Amygdala (tissue), 56 donors: ENCODE measurements at places on chromosomes 7 and 10.

GRCh38 chr7:35613150-35613549, 81.8 kb downstream of the HERPUD2 start:
- no peak for DNase-seq

DNA sequence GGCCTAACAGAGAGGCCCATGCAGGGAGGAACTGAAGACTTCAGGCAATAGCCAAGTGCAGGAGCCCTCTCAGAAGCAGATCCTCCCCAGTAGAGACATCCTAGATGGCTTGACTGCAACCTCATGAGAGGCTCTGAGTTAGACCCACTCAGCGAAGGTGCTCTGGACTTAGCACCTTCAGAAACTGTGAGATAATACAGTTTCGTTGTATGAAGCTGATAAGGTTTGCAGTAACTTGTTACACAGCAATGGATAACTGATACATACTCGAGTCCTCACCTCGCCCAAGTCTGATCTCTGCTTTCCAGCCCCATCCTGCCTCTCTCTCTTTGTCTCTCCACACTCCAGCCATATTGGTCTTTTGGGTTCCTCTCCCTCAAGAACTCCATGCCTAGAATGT, 136.4 kb upstream of the EEPD1 start:
- no peak for DNase-seq

GRCh38 chr10:52451817-52452216, 137.7 kb downstream of the DKK1 start:
- no peak for DNase-seq

- DNase-seq: no peak
Measured at GRCh38 chr7:6559896-6560295, 8.6 kb upstream of the GRID2IP start.

DNA sequence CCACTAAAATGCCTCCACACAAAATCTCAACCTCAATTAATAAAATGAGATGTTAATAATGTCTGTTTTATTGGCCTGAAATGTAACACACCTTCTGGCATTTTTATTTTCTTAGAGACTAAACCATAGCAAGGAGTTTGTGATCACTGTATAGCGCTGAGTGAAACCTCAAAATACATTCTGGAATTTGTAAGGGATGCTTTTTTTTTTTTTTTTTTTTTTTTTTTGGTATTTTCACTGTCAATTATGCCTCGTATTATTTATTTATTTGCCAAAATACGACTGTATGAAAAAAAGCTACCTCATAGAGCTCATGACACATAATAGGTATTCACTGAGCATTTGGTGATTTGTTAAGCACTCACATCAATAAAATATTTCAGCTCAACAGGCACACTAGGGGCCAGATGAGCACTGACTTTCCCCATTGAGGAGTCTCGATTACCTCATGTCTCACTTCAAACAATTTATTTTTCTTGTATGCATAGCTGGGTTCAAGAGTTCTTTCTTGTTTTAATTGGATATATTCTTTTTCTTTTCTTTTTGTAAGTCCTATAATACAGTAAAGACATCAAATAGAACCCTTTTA, 36.5 kb downstream of the SEMA3C start:
- DNase-seq: no peak

DNA sequence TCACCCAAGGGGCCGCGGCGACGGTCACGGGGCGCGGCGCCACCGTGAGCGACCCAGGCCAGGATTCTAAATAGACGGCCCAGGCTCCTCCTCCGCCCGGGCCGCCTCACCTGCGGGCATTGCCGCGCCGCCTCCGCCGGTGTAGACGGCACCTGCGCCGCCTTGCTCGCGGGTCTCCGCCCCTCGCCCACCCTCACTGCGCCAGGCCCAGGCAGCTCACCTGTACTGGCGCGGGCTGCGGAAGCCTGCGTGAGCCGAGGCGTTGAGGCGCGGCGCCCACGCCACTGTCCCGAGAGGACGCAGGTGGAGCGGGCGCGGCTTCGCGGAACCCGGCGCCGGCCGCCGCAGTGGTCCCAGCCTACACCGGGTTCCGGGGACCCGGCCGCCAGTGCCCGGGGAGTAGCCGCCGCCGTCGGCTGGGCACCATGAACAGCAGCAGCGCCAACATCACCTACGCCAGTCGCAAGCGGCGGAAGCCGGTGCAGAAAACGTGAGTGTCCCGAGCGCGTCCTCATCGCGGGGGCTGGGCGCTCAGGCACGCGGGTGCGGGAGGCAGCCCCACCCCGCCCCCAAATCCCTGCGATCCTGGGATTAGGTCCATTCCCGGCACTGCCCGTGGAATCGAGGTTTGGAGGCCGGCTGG, 509 bp downstream of the AHR start:
- DNase-seq: peak; percentile 39

DNA sequence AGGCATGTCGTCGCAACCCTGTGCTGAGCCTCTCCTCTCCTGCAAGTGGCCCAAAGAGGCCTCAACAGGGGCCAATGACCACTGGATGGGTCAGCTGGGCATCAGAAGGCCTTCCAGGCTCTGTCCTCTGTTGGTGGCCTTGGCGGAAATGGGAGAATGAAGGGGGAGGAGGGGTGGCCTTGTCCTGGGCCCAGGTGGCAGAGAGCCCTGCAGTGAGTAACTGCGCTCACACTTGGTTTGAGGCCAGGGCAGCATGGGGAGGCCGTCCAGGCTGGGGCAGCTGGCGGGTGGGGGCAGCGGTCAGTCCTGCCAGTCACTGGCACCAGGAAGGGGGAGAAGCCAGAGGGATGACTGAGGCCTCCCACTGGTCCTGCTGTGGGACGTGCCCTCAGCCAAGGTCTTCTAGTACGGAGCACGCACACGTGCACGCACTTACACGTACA, 59.8 kb downstream of the LHPP start:
- peak; percentile 75 for DNase-seq

- no peak for DNase-seq
Measured at GRCh38 chr10:90087197-90088023, 386.0 kb downstream of the KIF20B start.

DNA sequence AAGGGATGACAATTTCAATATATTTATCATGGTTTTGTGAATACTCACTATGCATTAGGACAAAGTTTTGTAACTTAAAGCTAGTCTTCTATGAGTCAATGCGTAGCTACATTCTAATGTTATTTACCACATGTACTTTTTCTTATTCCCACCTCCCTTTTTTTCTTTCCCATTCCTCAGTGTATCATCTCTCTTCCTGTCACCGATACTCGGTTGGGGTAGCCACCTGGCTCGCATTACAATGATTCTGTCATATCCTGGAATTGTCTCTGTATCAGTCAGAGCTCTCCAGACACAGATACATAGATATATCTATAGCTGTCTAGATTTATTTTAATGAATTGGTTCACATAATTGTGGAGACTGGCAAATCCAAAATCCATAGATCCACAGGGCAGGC, 9.8 kb upstream of the RALA start:
- no peak for DNase-seq

DNA sequence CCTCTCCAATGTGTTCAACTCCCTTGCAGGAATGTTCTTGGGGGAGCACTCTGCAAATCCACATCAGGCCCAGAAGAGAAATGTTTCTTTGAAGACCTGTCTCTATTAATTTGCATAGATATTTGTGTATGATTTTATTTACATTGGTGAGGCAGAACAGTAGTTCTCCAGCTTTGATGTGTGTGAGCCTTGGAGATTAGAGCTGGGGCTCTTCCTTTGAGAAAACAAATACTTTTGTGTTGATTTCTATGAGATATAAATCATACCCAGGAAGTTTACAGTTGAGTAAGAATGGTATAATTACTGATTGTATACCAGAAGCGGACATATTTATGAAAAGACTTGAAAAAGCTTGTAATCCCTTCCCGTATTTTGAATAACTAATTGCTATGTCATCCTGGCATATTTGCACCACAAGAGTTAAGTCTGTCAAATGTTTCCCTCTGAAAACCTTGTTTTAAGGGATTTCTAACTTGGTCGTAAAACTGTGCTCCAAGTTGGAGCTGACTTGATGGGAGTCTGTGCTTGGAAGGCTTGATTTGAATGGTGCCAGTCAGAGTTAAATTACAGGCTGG, 468.5 kb downstream of the LRMDA start:
- no peak for DNase-seq
